ENCODE measurements at places on chromosomes 4 and X.

DNA sequence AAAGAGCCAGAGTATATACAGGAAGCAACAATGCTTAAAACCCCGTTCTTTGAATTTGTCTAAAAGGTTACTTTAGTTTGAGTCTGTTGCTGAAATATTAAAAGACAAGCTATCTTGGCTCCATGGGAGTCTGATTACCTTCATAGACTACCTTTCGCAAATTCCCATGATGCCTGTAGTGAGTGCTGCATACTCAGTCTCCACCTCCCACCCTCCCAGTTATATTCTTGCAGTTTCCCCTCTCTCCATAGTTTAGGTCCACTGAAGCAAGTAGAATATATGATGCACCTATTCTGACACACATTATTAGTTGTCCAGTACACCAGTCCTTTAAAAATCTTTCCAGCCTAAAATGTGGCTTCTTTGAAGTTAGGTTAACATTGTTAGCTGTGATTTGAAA is 2.4 kb downstream of the CNKSR2 start:
- no peak for DNase-seq

- no peak for DNase-seq
Observed at GRCh38 chr4:42865572-42866189, 26.8 kb upstream of the GRXCR1 start.

GRCh38 chr4:150078579-150079080 is 385 bp downstream of the DCLK2 start:
- no peak for DNase-seq

- no peak for DNase-seq
Observed at GRCh38 chr4:8250227-8250626, 19.3 kb upstream of the HTRA3 start.

Data from stimulated activated CD4-positive, alpha-beta T cell treated with anti-CD3 and anti-CD28 coated beads, Interleukin-12 subunit alpha, Interleukin-12 subunit beta, amount 100 ng/mL, for 24 hours (primary cell).